ENCODE measurements at places on chromosomes 12 and 14.
A peak's percentile ranks its signal among the peaks of the same experiment; 100 is the strongest.

DNA sequence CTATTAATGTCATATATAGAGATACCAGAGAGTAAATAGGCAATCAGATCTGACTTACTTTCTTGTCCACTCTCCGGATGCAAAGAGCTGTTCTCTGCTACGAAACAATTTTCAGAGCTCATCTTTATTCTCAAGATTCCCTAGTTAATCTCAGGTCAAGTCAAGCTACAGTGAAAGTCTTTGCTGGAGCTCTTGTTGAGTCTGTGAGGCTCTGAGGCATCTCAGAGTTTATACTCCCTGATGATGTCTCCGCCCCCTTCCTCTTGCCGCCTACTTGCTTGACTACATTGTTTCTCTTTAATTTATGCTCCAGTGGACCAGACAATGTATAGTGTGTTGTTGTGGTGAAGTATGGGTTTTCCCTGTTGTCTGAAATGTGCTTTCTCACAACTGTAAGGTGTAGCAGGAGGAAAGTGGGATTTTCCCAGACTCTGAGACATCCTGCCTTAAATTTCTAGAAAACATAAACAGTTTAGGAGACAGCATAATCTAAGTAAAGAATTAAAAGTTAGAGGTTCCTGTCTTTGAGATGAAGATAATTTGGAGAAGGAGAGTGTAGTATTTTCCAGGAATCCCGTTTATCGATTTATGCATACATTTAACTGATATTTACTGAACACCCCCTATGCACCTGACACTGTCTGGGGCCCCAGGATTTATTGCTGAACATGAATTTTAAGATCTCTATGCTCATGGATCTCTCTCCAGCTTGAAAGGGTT is at the start of gene CD69:
Gene CD69 (minus strand): TSS at position 203 of the 720 bp plus-strand sequence. CDS start 81 bp downstream, at position 122.
- DNase-seq: peak; percentile 90

DNA sequence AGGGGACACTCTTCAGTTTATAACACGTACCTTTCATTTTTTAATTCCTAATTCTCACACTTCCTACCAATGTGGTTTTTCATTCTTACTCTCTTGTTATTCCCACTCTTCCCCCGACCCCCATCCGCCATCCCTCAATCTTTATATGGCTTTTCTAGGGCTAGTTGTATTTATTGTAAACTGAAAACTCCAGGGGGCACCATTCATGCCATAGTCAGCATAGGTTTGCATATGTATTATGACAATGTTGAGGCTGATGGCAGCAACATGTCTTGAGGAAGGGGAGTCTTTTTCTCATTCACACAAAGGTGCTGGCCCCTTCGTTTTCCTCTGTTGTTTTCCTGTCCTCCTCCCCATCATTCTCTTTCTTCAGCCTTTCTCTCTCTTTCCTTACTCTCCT is 27.7 kb upstream of the LTA4H start:
- peak; percentile 70 for DNase-seq

- DNase-seq: no peak
Observed at GRCh38 chr14:21093769-21094681, 4.4 kb downstream of the ZNF219 start.

GRCh38 chr12:2233034-2233433 is 180.2 kb downstream of the CACNA1C start:
- DNase-seq: no peak

DNA sequence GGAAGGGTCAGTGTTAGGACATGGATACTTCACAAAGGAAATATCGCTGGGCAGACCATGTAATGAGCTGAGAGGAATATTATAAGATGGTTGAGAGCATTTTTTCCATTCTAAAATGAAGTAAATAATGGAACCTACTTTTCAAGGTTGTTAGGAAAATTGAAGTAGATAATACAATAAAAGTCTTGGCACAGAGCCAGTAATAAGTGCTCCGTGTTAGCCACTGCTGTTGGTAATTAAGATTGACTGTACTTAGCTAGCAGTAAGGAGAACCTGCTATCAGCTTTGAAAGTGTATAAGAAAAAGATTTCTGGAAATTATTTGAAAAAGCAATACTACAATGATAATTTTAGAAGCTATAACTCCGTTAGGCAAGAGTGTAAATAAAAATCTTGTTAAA is 77.6 kb downstream of the SCAF11 start:
- DNase-seq: no peak

DNA sequence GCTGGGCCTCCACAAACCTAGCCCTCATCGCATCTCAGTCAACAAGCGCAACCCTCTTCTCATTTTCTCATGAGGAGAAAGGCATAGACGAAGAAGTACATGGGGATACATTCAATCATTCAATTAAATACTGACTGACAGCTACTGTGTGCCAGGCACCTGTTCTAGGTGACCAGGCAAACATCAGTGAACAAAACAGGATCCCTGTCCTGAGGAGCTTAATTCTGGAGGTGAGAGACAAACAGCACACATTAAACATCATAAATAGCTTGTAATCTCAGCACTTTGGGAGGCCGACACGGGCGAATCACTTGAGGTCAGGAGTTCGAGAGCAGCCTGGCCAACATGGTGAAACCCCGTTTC is 362 bp upstream of the ACYP1 start:
- DNase-seq: no peak

DNA sequence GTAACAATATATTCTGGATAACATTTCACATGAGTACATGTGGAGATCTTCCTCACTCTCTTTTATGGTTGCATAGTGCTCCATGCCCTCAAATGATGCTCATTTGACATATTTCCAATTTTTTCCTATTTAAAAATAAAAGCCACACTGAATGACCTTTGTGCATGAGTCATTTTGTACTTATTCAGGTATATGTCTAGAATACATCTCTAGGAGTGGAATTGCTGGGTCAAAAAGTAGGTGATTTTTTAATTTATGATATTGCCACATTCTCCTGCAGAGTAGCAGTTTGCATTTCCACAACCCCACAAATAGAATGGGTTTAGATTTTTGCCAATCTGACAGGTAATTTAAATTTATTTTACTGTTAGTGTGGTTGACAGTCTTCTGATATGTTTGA is 104.8 kb downstream of the RPAP3 start:
- DNase-seq: no peak

GRCh38 chr14:68667313-68667791 is 125.5 kb downstream of the ZFP36L1 start:
- DNase-seq: no peak

GRCh38 chr14:30271811-30272323 is 287.1 kb upstream of the G2E3 start:
- DNase-seq: no peak

DNA sequence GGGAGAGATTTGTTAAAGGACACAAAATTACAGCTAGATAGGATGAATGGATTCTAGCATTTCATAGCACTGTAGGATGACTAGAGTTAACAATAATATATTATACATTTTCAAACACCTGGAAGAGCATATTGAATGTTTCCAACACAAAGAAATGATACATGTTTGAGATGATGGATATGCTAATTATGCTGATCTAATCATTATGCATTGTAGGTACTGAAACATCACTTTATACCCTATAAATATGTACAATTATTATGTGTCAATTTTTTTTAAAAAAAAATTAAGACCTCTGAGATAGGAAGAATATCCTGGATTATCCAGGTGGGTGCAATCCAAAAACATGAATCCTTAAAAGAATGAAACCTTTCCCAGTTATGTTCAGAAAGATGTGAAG is 100.3 kb upstream of the CPNE8 start:
- no peak for DNase-seq

DNA sequence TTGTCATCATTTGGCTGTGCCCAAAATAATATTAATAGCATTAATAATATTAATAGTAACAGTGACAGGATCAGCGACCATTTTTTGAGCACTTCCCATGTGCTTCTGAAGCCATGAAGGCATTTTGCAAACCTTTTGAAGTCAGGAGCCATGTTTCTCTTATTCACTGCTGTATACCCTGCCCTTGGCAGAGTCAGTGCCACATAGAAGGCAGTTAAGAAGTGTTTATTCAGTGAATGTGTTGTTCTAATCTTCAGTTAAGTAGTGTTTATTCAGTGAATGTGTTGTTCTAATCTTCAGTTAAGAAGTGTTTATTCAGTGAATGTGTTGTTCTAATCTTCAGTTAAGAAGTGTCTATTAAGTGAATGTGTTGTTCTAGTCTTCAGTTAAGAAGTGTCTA is 319.7 kb upstream of the NAV3 start:
- no peak for DNase-seq

DNA sequence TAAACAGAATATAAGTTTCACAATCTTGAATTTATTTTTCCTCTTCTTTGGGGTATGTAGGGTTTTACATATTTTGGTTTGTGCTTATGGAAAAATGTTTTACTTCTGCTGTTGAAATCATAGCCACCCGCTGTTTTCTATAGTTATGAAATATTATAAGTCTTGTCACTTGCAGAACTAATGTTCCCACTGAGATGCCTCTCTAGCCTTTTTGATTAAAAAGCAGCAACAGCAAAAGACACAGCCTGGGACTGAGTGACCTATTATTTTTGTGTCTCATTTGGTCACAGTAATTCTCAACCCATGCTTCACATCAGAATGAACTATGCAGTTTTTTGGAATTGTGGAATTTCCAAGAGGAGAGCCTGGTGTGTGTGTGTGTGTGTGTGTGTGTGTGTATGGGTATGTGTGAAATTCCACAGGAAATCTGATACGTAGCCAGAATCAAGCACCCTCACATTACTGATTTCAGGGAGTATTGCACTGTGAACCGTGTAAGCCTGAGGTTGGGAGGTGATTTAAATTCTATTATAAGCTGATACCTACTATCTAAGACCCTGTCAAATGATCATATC is 55.7 kb upstream of the FRMD6 start:
- no peak for DNase-seq

DNA sequence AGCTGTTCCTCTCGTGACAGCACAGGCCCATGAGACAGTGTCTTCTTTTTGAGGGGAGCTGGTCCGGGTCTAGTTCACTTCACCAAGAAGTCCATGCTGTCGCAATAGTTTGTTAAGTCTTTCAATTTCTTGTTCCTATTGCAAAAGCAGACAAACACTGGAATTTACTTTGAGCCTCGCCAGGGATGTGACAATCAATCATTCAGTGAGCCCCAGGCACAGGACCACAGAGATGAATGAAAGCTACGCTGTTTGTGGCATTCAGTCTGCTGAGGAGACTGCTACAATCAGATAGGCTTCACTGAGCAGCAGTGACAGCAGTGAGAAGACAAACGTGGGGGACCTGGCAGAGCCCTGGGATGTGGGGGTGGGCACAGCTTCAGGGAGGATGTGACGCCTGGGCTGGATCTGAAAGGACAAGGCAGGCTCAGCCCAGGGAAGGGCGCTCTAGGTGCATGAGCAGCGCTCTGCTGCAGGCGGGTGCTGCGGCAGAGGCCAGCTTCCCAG is 35.5 kb downstream of the TCTN1 start:
- peak; percentile 23 for DNase-seq

DNA sequence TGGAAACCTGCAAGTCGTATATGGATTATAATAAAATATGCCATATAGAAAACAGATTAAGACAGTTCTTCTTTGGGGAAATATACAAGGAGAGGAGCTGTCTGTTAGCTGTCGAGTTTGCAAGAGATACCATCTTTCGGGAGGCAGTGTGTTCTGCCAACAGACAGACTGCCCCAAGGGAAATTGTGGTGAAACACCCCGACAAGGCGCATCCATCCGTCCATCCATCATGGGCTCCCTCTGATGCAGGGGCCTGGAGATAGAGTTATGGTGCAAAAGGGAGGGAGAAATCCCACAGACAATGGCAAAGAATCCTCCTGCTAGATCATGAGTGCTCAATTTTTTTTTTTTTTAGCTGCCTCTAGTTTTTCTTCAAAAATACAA is 156.3 kb downstream of the DPF3 start:
- no peak for DNase-seq

GRCh38 chr12:32083489-32083888 is 23.2 kb upstream of the BICD1 start:
- no peak for DNase-seq

- DNase-seq: no peak
Observed at GRCh38 chr12:125989696-125990095, 924.5 kb downstream of the AACS start.
